ENCODE measurements at places on chromosomes 6 and 20. TPM values are rescaled to one million over a fixed set of nuclear protein-coding genes. Genes with fewer than 3 reads are reported as not detected.

The C6orf89 gene
- 34.6 TPM for polyA plus RNA-seq

The TMEM74B gene
- polyA plus RNA-seq = 2.8 TPM

The CD109 gene
- polyA plus RNA-seq = 21.0 TPM

- DNase-seq = no peak
Observed at GRCh38 chr6:4615891-4616290, 160.3 kb upstream of the CDYL start.

- DNase-seq = peak; percentile 71
Observed at GRCh38 chr6:142871910-142872331, 73.1 kb downstream of the HIVEP2 start.

GRCh38 chr6:14036911-14037310 is 80.7 kb upstream of the CD83 start:
- no peak for DNase-seq

- peak; percentile 84 for DNase-seq
Observed at GRCh38 chr6:44697327-44697726, 309.8 kb downstream of the CDC5L start.

- no peak for DNase-seq
Observed at GRCh38 chr6:15301179-15302006, 55.5 kb downstream of the JARID2 start.

DNA sequence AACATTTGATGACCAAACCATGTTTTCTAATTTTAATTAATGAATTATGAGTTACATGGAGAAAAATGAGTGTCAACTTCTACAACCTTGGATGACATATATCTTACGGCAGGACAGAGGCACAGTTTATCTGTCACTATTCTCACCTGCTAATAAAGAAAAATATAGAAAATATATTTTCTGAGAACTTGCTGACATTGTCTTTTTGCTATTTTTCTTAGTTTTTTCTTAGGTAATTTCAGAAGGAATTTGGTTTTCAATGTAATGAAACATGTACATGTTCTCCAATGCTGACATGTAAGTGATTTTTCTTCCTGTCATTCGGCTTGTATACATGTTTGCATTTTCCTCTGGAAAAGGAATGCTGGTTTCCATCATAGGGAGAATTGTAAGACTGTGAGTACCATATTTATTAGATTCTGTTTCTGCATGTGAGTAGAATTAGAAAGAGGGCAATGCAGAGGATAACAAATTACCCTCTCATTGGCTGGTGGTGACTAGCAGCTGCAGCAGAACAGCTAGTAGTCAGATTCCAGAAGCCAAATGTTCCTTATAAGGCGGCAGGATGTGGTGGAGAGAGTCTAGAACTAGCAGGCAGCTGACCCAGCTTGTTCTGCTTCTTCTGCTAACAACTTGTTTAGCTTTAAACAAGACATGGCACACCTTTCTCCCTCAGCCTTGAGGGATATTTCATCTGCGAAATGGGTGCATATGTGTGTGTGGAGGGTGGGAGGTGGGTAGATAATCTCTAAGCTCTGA is 132.8 kb upstream of the SPACA1 start:
- no peak for DNase-seq

DNA sequence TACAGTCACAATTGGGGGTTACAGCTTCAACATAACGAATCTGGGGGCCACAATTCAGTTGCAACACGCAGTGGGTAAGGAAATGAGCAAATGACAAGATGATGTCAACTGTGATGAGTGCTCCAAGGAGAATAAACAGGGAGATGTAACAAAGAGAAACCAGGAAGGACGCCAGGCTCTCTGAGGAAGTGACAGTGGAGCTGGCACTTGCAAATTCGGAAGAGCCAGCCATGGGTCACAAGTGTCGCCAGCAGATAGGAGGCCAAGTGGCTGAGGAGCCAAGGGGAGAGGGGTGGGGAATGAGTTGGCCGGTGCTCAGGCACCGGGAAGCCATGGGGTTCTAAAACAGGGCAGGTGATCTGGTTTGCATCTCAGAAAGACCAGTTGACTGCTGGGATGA is 136.4 kb downstream of the EYA2 start:
- no peak for DNase-seq

DNA sequence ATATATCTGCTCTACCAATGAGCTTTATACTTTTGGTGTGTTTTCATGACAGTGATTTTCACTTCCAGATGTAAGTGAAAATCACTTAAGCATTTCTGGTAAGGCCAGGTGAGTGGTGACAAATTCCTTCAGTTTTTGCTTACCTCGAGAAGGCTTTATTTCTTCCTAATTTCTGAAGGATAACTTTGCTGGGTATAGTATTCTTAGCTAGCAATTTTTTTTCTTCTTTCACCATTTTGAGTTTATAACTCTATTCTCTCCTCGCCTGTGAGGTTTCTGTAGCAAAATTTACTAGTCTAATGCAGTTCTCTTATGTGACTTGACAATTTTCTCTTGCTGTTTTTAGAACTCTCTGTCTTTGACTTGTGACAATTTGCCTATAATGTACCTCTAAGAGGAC is 7.1 kb downstream of the FHL5 start:
- no peak for DNase-seq

GRCh38 chr6:10237298-10238038 is 177.4 kb downstream of the TFAP2A start:
- DNase-seq = no peak

GRCh38 chr6:44099192-44099591 is 28.1 kb downstream of the MRPL14 start:
- DNase-seq = no peak

- peak; percentile 81 for DNase-seq
Observed at GRCh38 chr6:143884216-143884900, 20.1 kb downstream of the ZC2HC1B start.

The FAM209B gene
- 0.18 TPM for polyA plus RNA-seq

DNA sequence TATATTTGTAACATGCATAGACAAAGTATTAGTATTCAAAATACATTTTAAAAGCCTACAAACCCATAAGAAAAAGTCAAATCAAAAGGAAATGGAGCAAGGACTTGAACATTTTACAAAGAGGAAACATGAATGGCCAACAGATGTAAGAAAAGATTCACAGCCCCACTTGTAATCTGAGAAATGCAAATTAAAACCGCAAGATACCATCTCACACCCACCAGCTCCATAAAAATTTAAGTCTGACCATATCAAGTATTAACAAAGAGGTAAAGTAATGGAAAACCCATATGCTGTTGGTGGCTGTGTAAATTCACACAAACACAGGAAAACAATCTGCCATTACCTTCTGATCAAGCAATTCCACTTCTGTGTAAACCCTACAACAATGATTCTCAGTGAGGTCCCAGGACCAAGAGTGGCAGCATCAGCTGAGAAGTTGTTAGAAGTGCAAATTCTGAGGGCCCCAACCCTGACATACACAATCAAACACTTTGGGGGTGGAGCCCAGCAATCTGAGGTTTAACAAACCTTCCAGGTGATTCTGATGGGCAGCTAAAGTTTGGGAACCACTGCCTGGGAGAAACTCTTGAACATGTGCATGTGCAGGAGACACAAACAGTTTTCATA is 30.9 kb downstream of the BCL2L1 start:
- no peak for DNase-seq

The TREM1 gene
- polyA plus RNA-seq = 0.37 TPM

GRCh38 chr6:20260360-20260759 is 48.1 kb upstream of the MBOAT1 start:
- DNase-seq = no peak

The SNAP91 gene
- 1.1 TPM for polyA plus RNA-seq

GRCh38 chr20:14235355-14235754 is 102.1 kb downstream of the FLRT3 start:
- DNase-seq = peak; percentile 59

The RSPH9 gene
- 0.79 TPM for polyA plus RNA-seq

All from muscle of back (tissue), 13 donors.